Stimulated activated CD8-positive, alpha-beta memory T cell treated with anti-CD3 and anti-CD28 coated beads, Interleukin-7, amount 100 ng/mL, for 1 hour (primary cell): ENCODE measurements at places on chromosomes 5 and 9.

DNA sequence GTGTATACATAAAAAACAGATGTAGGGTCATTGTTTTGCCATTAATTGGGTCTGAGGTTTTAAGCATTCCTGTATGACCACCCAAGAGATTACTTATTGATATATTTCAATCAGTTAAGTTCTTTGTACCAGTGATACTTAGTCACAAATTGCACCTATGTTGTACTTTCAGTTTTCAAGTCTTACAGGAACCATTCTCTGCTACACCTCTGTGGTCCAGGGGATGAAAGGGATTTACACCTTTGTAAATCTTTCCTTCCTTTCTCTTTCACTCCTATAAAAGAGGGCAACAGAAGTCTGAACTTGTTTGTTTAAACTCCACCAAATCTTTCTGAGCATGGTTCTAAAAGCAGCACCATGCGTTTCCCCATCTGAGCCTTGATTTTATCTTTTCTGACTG is 86.1 kb downstream of the DEPDC1B start:
- DNase-seq = no peak

DNA sequence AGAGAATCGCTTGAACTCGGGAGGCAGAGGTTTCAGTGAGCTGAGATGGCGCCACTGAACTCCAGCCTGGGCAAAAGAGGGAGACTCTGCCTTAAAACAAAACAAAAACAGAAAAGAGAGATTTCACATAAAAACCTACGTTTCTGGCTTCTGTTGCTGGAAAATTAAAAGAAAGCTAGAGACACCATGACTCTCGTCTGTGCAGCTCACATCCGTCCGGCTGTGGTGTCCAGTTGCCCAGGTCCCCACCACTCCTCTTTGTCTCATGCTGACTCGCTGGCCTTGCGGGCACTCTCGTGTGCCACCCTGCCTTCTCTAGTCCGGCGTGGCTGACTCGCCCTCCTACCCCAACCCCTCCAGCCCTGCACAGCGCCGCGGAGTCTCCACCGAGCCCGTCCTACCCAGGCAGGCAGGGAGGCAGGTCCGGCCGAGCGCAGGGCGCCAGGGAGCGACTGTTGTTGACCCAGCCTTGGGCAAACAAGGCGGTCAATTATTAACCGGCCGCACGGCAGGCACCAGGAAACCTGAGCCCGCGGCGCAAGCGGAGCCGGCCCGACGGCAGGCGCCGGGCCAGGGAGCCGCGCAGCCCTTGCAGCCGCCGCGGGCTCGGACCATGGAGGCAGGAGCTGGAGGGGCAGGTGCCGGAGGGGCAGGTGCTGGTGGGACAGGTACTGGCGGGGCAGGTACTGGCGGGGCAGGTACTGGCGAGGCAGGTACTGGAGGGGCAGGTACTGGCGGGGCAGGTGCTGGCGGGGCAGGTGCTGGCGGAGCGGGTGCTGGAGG is at the start of gene PRRT1B:
Gene PRRT1B, plus strand, starts transcription at position 521 of the 783 bp plus-strand sequence. Its CDS starts 93 bp downstream, at position 614.
- DNase-seq = no peak

DNA sequence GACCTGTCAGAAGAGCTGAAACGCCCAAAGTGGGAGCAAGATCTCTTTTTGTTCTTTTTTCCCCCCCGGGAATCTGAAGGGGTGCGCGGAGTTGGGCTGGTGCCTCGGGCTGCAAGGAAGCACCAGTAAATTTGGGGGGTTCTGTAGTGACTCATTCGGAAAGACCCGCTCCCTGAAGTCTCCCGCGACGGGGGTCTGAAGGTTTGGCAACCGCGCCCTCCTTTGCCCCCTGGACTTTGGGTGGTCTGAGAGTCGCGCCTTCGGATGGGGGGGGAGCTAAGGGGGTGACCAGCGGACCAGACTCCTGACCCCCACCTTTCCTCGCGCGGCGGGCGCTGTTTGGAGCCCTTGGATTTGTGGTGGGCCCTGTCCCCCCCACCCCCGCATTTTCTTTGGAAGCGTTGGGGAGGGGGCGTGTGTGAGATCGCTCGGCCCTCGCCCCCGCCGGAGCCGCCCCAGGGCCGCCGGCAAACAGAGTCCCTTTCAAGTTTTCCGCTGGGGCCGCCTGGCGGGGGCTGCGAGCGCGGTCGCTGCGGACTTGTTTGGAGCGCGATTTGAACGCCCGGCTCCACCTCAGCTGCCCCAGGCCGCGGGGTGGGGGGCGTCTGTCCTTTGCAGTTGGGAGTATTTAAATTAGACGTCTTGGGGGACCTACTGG is 2.0 kb downstream of the CXXC5 start:
- no peak for DNase-seq

DNA sequence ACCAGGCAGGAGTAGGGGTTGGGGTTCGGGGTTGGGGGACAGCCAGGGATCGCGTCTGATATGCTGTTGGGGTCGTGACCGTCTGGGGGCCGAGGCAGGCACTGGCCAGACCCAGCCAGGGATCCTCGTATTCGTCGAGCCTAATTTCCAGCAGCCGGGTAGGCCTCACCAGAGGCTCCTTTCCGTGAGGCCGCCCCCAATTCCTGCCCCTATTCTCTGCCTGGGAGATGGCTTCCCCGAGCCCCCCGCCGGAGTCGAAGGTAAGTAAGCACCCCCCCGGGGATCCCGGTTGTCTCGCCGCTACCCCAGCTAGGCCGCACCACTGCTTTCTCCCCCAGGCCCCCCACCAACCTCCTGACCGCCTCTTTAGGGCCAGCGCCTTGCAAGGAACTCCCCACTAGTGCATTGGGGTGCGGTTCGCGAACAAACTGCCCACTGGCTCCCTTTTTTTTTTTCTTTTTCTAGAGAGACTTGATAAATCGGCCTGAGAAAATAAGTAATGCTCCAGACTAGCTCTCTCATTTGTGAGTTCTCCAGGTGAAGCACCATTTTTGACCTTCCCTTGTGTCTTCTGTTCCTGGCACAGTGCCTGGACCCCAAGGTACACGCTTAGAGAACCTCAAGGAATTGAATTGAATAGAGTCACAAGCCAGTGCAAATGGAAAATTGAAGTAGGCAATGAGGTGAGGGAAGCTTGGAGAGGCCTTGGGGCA is 435 bp downstream of the ZNF189 start:
- DNase-seq = no peak
